Stimulated activated naive CD4-positive, alpha-beta T cell (primary cell): ENCODE measurements at places on chromosomes 4 and X.

GRCh38 chr4:122278976-122279375 is 99.8 kb upstream of the ADAD1 start:
- no peak for DNase-seq

GRCh38 chrX:17669458-17669857 is 67.8 kb upstream of the SCML1 start:
- DNase-seq: no peak

- no peak for DNase-seq
Measured at GRCh38 chrX:24423960-24424359, 41.1 kb upstream of the PDK3 start.

GRCh38 chr4:183008492-183008891 is 90.6 kb upstream of the WWC2 start:
- DNase-seq: no peak

DNA sequence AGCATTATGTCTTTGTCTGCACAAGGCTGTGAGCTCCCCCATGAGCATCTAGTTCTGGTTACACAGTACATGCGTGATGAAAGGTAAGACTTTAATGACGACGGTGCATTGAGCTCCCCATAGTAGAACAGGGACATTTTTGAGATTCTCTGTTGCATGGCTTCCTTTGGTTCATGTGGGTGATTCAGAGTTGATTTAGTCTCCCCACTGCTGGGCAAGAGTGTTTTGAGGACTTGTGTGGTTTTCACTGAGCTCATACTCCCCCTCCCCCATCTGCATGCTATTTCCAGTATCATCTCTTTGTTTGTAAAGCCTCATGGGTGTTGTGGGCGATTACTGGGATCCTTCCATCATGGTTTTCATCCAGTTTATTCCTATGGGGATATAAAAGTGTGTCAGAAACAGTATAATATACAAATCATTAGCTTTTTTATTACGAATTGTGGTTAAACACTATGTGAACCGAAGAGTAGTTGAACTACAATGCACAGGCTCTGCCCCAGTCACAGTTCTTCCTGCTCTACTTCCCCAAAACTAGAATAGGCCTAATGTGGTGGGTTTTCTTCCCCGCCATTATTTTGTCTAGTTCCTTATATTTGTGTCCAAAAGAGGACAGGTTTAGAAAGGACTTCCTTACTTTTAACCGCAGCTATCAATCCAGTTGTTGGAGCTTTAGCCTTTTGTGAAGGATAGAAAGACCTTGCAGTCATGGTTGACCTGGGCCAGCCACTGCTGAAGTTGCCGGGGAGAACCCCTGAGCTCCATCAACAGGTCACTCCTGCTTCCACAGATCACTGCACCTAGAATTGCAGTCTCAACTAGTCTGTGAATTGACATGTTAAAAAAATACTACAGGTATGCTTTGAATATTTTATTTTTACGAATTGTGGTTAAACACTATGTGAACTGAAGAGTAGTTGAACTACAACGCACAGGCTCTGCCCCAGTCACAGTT is 30.4 kb downstream of the KIT start:
- no peak for DNase-seq

- DNase-seq: no peak
Measured at GRCh38 chr4:141580523-141580922, 55.9 kb upstream of the IL15 start.

DNA sequence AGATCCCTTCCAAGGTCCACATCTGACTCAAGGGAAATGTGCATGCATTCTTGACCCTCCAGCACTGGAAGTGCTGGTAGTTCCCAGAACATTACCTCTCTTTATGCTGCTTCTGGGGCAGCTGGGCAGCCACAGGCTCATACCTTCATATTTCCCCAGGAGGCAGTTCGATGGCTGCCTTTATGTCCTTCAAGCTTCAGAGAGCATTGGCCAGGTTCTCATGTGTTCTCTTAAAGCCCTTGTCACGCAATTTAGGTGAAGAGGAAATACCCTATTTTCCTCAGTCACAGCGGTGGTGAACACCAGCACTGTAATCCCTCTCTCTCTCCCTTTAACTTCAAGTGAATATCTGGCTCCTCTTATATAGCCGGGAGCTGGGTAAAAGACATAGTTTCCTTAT is 134.3 kb downstream of the MID1IP1 start:
- DNase-seq: no peak

DNA sequence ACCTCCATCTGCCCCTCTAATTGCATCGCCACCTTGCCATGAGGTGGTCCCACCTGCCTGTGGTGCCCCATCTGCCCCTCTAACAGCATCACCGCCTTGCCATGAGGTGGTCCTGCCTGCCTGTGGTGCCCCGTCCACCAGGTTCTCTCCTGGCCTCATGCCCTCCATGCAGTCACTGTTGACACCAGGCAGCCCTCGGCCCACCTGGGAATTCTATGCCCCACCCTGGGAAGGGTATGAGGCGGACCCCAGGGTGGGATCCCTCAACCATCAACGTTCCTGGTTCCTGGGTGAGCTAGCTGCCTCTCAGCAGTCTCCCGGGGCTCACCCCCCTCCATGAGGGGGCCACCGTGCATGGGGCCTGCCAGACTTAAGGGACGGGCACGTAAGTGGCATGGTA is 38.9 kb downstream of the ACOX3 start:
- no peak for DNase-seq

GRCh38 chr4:148454835-148455234 is 12.6 kb upstream of the NR3C2 start:
- no peak for DNase-seq

GRCh38 chr4:153206534-153206933 is 2.3 kb downstream of the TRIM2 start:
- DNase-seq: no peak

GRCh38 chrX:3142259-3143042 is 101.2 kb downstream of the ARSF start:
- DNase-seq: no peak

DNA sequence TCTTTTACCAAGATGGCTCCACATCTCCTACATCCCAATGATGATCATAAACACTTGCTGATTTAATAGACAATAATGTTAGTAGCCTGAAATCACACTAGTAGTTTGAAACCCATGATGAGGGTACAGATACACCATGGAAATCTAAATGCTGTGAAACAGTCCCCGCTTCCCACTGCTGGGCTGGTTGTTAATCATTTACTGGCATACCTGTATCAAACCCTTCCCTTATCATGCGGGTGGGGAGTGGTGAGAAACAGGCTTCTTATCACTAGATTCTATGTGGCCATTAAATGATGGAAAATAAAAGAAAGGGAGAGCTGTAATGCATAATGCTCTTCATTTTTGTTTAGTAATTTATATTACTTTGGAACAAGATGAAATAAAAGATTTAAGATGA is 21.9 kb downstream of the MAOA start:
- DNase-seq: no peak

DNA sequence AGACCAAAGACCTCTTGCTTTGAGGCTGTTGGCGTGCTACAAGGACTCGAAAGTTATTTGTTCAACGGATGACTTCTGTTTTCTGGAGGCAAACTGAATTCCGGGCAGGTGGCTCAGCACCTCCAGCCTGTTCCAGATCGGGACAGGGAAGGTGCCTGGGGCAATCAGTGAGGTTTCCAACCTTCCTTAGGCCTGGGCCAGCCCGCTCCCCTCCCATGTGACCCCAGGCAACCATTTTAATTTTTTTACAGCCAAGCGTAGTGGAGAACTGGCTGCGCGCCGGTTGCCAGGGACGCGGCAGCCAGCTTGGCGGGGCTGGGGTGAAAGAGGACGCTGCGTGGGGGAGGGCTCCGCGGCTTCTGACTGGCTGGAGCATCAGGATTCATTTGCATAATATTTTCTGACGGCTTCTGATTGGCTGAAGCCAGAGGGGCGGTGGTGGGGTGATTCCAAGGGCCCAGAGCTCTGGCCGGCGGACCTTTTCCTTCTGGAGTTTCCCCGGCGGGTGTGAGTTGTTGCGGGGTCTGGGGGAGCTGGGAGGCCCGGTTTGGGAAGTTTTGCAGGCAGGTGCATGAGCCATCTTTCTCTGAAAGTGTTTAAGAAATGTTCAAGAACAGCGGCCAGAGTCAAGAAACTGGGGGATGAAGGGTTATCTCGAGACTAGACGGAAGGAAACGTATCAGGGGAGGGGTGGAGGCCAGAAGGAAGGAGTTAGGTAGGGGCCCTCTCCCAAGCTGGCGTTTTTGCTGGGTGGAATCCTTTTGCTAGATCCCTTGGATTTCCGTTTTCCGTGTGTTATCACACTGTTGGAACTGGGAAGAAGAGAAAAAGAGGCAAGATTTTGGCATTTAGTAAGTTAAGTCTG is at the start of gene MID1IP1:
TSS of gene MID1IP1 (plus strand) at position 479 of the 865 bp plus-strand sequence. CDS start 3,488 bp downstream, outside the sequence.
- peak; percentile 84 for DNase-seq

GRCh38 chr4:3530663-3531254 is 1.5 kb downstream of the LRPAP1 start:
- no peak for DNase-seq

DNA sequence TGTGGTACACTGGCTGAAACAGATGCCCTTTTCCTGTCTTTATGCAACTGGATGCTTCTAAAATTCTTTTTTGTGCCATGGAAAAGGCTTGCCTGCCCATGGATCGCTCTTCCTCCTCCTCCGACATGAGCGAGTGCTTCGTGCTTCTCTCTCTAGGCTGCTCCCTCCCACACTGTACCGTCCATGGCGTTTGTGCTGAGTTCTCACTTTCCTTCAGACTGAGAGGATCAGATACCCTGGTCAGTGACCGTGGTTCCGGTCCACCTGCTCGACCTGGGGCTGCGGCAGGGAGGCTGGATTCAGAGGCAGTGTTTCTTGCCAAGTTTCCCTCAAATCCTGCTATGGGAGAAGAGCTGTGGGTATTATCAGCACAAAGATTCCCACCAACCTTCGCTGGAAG is 10.2 kb upstream of the CLDN24 start:
- no peak for DNase-seq

- DNase-seq: no peak
Measured at GRCh38 chr4:186104890-186105646, 564 bp downstream of the FAM149A start.

- DNase-seq: no peak
Measured at GRCh38 chr4:26753617-26754016, 107.0 kb upstream of the STIM2 start.

DNA sequence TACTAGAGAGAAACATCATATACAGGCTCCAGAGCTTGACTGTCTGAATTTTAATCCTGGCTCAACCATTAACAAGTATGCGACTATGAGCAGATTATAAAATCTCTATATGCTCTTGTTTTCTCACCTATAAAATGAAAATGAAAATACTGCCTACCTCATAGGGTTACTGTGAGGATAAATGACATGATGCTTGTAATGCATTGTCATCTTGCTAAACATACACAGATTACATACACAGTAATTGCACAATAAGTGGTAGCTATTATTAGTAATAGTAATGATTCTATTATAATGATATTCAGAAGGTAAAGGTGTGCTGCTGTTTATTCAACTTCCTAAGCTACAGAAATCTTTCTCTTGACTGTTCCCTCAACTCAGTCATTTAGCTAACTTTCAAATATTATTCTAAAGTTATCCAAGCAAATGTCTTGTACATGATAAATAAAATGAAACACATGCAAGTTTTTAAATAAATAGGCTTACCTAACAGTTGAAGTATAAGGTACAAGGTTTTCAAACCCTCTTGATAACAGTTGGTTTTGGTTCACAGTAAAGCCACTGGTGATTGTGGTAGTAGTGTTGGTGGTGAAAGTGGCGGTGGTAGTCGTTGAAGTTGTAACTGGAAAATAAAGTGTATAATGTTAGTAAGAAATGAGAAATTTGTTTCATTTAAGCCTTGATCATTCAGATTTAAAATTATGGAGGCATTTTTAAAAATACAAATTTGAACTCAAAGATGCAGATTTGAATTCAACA is 38.9 kb downstream of the NUP62CL start:
- DNase-seq: no peak

DNA sequence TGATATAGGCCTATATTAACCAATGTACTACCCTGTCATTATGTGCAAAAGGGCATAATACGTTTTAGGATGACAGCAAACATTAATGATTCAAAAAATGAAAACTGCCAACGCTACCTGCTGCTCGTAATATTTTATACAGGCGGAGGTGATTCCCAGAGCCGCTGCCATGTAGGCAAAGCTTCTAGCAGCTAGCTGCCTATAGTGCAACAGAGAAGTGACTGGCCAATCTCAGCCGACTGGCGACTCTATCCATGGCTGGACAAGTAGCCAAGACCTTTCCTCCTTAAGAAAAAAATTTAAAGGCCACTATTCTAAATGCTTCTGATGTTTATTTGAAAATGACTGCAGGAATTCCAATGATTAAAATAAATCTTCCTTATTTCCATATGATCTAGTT is 1.9 kb downstream of the PPARGC1A start:
- no peak for DNase-seq

- no peak for DNase-seq
Measured at GRCh38 chrX:12471061-12471460, 320.2 kb upstream of the PRPS2 start.

GRCh38 chr4:112053825-112054350 is 91.4 kb upstream of the FAM241A start:
- no peak for DNase-seq

- no peak for DNase-seq
Measured at GRCh38 chrX:20857746-20858145, 516.5 kb upstream of the CNKSR2 start.

GRCh38 chrX:67779099-67779498 is 235.3 kb downstream of the AR start:
- DNase-seq: no peak

- no peak for DNase-seq
Measured at GRCh38 chrX:16722481-16722880, 3.1 kb downstream of the SYAP1 start.

DNA sequence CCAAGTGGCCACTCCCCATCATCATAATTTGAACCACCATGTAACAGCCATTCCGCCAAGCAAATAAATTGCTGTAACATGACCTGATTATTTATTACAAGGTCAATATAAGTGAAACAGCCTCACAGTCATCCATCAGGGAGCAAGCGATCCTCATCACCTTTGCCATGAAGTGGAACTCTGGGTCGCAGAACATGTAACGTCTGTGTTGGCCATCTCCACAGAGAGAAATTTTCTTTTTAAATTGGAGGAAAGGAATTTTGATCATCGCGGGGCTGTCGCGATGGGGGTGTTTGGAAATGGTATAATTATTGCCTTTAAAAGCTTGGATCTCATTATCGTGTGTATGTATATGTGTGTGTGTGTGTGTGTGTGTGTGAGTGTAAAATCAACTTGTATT is 90.2 kb downstream of the SHOX start:
- DNase-seq: no peak

GRCh38 chr4:187893418-187893817 is 102.2 kb upstream of the ZFP42 start:
- no peak for DNase-seq

- no peak for DNase-seq
Measured at GRCh38 chrX:40449396-40449795, 131.4 kb upstream of the ATP6AP2 start.

DNA sequence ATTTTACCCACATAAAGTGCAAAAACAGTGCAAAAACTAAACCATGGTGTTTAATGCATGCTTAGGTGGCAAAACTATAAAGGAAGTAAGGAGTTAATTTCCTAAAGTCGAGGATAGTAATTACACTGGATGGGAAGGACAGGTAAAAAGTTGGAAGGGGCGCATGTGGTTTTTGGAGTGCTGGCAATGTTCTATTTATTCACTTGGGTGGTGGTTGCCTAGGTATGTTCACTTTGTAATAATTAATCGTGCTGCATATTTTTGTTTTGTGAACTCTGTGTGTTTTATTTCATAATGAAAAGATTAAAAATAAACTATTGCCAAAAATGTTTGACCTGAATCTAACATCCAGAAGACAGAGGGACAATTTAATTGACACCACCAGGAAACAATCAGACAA is 32.1 kb upstream of the SMARCA5 start:
- no peak for DNase-seq
